ENCODE measurements at places on chromosomes 2 and 18.

GRCh38 chr2:106293271-106293783 is 99.2 kb upstream of the UXS1 start:
- no peak for DNase-seq

DNA sequence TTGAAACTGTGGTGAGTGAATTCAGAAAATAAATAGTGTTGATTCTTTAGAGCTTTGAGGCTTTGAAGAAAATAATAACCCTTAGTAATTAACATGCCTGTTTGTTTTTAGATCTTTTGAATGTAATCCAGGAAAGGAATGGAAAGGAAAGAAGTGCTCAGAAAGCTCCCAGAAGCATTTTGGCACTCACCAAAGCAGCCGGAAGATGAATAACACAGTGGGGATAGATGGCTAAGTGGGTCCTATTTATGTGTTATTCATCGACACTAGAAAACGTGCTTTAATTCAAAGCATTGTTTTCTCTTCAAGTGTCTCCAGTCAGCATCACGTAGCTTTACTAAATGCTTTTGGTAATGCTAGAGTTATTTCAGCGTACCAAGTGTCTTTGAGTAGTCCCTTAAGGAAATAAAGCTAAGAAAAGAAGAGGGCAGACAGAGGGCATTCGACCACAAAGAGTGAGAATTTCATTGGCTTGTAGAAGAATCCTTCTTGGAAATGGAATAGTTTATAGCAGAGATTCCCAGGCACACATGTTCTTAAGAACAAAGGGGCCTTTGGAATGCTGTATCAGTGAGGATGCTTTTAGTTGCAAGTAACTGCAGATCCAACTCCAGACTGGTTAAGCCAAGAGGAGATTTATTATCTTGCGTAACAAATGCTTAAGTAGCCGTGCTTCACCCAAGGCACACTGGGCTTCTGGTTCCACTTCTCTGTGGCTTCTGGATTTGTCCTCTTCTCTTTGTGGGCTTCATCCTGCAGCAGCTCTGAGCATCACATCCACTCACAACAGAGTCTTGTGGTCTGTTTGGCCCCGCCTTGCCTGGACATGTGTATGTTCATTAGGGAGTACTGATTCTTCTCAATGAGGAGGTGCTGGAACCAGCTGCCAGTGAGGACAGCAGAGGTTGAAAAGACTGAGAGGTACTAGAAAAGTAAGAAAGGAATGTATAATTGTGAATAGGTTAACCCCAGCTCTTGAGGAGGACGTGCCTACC is 63.6 kb upstream of the LTBP1 start:
- DNase-seq, result no peak

- DNase-seq, result no peak
Measured at GRCh38 chr2:163369111-163369510, 366.7 kb downstream of the FIGN start.

GRCh38 chr2:30260941-30261340 is 29.6 kb downstream of the LBH start:
- no peak for DNase-seq

- peak; percentile 66 for DNase-seq
Measured at GRCh38 chr2:71071681-71072398, 3.4 kb downstream of the NAGK start.

DNA sequence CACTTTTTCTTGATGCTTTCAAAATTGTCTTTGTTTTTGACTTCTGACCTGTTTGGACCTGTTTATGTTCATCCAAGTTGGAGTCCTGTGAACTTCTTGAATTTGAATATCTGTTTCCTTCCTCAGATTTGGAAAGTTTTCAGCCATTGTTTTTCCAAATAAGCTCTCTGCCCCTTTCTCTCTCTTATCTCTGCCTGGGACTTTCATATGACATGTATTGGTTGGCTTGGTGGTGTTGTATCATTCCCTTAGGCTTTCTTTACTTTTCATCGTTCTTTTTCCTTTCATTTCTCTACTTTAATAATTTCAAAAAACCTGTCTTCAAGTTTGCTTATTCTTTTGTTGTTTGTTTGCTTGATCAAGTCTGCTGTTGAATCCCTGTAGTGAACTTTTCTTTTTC is 60.1 kb upstream of the LDLRAD4 start:
- DNase-seq, result no peak

GRCh38 chr18:79528846-79529245 is 133.1 kb downstream of the NFATC1 start:
- peak; percentile 86 for DNase-seq

- no peak for DNase-seq
Measured at GRCh38 chr2:98469862-98470544, 25.3 kb downstream of the INPP4A start.

DNA sequence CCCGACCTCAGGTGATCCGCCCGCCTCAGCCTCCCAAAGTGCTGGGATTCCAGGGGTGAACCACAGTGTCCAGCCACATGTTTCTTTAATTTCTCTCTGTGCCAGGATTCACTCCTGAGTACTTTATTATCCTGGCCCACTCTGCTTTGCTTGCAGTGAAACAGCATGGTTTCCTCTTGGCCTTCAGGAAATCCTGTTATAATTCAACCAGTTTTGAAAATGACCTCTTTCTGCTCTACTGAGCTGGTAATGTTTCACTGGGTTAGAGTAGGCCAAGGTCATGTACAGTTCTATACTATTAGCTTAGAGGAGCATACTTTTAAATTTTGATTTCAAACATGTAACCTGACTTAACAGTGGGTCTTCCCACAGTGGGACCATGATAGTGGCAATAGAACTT is 90.6 kb upstream of the PELI1 start:
- no peak for DNase-seq

GRCh38 chr2:152189622-152190495 is 14.3 kb upstream of the STAM2 start:
- no peak for DNase-seq

- no peak for DNase-seq
Measured at GRCh38 chr2:102277202-102277700, 34.1 kb upstream of the IL1RL1 start.

- peak; percentile 36 for DNase-seq
Measured at GRCh38 chr2:9799011-9799596, 44.2 kb upstream of the TAF1B start.

- DNase-seq, result peak; percentile 89
Measured at GRCh38 chr2:96537066-96537733, 648 bp downstream of the ARID5A start.

- DNase-seq, result no peak
Measured at GRCh38 chr18:7748251-7749007, 181.3 kb downstream of the PTPRM start.

- DNase-seq, result no peak
Measured at GRCh38 chr2:98458207-98458606, 13.5 kb downstream of the INPP4A start.

- peak; percentile 29 for DNase-seq
Measured at GRCh38 chr18:12287684-12288402, 20.2 kb upstream of the TUBB6 start.

DNA sequence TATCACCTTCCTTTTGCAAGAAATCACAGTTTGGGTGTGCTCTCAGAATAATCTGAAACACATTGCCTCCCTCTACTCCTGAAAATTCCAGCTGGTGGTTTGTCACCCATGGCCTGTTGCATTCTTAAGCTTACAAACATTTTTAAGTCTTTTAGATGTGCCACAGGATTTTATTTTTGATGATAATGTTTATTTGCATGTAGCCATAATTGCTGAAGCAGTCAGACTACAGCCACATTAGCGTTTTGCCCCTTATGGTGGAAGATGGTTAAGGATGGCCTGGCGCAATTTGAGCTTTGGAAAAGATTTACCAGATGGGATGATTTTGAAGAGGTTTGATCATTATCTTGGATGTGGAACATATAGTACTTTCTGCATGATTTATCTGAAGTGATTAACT is 439.5 kb downstream of the MEIS1 start:
- DNase-seq, result no peak

DNA sequence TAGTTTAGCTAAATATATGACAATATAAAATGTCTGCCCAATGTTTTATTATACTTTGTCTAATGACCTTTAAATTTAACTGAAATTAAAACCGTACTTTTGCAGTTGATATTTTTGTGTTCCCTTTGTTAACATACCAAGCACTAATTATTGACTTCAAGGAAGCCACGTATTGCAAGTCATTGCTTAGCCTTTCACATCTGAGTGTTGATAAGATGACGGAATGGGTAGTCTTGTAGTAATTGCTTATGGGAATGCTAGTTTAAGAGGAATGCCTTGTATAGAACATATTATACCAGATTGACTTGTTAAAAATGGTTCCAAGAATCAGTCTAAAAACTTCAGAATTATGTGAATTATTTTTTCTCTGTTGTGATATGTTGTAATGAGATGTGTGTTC is 14.0 kb upstream of the ELAC1 start:
- DNase-seq, result no peak

DNA sequence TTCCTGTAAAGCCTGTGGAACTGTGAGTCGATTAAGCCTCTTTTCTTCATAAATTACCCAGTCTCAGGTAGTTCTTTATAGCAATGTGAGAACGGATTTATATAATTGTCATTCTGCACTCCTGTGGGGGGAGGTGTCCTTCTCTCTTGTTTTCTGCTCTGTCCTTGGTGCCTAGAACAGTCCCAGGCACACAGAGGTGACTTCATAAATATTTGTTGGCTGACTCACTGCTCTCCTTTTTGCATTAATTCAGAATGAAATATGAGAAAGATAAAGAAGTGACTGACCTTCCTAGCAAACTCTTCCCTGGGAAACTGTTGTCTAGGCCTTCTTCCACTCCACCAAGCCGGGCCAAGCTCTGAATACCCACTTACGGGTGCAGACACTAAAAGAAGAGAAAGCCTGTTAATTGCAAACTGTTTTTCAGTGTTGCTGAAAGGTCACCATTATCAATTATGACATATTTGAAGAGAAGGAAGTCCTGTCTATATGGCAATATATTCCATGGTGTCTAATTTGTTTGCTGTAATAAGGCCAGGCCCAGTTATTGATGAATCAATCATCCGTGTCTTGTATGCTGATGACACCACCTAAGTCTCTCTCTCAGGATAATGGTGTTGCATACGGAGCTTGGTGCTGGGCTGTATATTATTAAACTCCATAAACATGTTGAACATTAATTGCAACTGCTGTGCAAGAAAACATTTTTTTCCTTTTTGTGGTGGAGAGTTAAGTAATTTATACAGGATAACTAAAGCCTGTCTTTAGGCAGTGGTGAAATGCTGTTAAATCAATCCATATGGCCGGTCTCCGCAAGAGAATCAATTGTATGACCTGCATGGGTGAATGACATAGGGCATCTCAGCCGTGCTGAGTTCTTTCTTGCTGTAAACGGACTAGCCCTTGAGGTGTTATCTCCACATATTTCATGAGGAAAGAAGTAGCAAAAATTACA is 567.5 kb downstream of the SLC4A3 start:
- no peak for DNase-seq

DNA sequence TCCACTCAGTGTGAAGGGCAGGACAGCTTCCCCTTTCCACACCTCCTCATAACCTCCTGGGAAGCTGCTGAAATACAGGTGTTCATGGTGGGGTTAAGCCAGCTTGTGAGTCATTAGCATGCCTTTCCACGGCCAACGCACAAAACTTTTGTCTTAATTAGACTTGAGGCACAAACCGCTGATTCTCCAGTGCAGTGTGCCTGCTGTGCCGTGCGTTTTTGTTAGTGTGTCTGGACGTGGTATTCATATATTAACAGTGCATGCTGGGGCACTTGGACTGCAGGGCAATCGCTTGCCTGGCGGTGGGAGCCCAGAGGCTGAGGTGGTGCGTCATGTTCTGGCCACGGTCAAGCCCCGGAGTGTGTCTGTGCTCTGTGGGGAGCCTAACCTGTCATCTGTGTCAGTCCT is 156.2 kb downstream of the SH3RF3 start:
- DNase-seq, result no peak

DNA sequence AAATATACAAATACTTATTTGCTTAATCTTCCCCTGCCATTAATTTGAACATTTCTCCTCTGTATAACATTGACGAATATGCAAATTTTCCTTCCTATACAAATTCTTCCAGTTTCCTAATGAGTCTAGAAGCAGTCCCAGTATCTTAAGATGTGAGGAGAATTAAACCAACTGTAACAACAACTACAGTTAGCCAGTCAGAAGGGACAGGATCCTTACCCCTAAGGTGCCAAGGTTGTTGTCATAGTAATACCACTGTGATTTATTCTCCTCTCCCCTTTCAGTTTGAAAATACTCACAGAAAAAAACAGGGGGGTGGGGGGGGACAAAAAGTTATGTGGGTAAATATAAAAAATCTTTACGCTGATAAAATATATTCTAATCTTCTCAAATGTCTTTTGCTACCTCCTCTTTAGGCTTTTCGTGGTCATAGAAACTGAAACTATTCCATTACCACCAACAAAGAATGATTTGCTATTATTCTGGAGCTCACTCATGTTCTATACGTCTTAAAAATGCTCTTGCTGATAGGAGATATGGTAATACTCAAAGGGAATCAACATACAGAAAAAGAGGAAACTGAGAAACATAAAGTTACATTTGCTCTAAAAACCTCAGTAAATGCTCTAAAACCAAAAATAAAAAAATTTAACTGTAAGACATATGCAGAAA is 107.6 kb downstream of the MEMO1 start:
- no peak for DNase-seq

DNA sequence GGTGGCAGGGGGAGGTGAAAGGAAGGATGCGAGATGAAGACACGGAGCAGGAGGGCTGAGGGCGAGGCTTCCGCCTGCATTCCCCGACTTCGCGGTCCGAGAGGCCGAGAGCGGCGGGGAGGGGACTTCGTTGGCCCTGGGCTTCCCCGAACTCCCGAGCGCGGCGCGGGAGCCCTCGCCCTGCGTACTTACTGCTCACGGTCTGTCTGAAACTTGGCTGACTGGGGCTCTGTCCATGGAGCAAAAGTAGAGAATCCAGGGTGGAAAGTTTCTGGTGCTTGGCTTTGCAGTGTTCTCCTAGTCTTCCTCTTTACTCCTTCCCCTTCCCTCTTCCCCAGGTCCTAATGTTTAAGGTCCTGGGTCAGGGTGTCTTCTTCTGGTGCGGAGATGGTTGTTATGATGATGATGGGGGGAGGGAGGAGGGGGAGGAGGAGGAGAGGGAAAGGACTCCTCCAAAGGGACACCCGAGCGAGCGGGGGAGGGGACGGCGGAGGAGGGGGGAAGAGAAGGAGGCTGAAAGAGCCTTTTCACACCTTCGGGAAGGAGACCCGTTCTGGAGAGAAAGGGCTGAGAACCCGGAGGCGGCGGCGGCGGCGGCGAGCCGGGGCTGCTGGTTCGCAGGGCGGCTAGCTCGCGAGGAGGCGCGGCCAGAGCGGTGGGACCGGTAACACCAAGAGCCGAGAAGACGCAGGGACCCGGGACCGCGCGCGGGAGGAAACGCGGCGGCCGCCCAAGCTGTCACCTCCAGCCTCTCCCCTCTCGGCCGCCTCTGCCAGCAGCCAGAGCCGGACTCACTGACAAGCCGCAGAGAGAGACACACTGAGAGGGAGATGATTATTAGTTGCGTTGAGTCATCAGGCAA is at the start of gene SATB2:
Gene SATB2 (minus strand): TSS at position 793 of the 862 bp plus-strand sequence. CDS start 1,902 bp downstream, outside the sequence.
- peak; percentile 59 for DNase-seq

GRCh38 chr18:49677762-49678413 is 116.0 kb downstream of the LIPG start:
- no peak for DNase-seq

DNA sequence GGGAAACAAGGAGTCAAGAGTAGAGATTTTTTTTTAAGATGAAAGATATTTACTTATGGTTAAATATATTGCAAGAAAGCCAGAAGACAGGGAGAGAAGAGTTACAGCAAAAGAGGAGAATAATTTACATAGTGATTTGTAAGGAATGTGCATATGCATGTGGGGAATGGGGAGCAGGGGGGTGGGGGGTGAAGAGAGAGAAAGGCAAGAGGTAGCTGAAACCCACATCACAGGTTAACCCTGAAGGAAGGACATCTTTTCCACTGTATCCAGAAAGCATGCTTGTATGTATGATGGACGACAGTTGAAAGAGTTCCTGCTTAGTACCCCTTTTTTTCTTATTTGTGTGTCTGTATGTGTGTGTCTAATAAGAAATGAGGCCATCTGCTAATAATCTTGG is 371.9 kb downstream of the RAD51AP2 start:
- no peak for DNase-seq

Data from activated T-cell treated with anti-CD3 and anti-CD28 coated beads, Interleukin-2, amount 50 U/mL, for 48 hours (primary cell).